ENCODE measurements at places on chromosomes 4 and X. TPM values are rescaled to one million over a fixed set of nuclear protein-coding genes. Genes with fewer than 3 reads are reported as not detected.
A peak's percentile ranks its signal among the peaks of the same experiment; 100 is the strongest.

Gene GUCY1B1
- polyA plus RNA-seq, result 1.5 TPM

Gene C4orf50
- 0.16 TPM for polyA plus RNA-seq

Gene TRPC5OS
- not detected for polyA plus RNA-seq

Gene TAF7L
- not detected for polyA plus RNA-seq

Gene UNC5C
- 0.36 TPM for polyA plus RNA-seq

Gene TMPRSS11D
- polyA plus RNA-seq, result not detected

Gene CLCN3
- 5.4 TPM for polyA plus RNA-seq

Gene NR0B1
- polyA plus RNA-seq, result 0.24 TPM

Gene SMR3B
- polyA plus RNA-seq, result not detected

DNA sequence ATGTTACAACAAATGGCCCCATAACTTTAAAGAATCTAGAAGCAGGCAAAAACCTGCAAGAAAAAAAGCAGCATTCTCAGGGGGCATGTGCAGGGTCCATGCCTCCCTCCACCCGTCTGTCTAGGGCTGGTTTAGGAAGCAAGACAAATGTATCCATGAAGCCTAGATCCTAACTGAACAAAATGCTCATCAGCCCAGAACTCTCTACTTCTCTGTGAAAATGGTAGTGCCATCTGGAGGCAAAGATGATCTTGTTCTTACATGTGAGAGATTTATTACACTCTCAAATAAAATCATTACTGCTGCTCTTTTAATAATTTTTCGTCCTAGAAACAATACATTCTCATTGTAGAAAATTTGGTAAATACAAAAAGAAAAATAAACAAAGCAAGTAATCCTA lies 26.7 kb downstream of the NR3C2 start:
- no peak for DNase-seq
- H3K27ac ChIP-seq, result no peak overlapping the region
- no peaks in the 10 kb centered on the region for H3K27me3 ChIP-seq
- no peaks in the 10 kb centered on the region for H3K4me1 ChIP-seq

GRCh38 chrX:72100824-72101351 lies 30.8 kb downstream of the RTL5 start:
- H3K27ac ChIP-seq, result no peak overlapping the region
- no peaks in the 10 kb centered on the region for H3K36me3 ChIP-seq
- no peak for DNase-seq
- no peaks in the 10 kb centered on the region for H3K27me3 ChIP-seq

- peaks cover 6% of the 10 kb centered on the region for H3K4me1 ChIP-seq
- H3K27me3 ChIP-seq, result no peaks in the 10 kb centered on the region
- H3K4me3 ChIP-seq, result no peak overlapping the region
- H3K27ac ChIP-seq, result 0 out of 2 replicates have a peak overlapping the region, but pooled peaks have one; percentile 17
- no peaks in the 10 kb centered on the region for H3K36me3 ChIP-seq
Observed at GRCh38 chr4:128528793-128529553, 241.4 kb upstream of the PGRMC2 start.

GRCh38 chr4:67581208-67581857 lies 22.8 kb downstream of the STAP1 start:
- DNase-seq, result no peak
- H3K4me1 ChIP-seq, result no peaks in the 10 kb centered on the region
- no peaks in the 10 kb centered on the region for H3K27me3 ChIP-seq
- no peaks in the 10 kb centered on the region for H3K36me3 ChIP-seq
- no peak overlapping the region for H3K27ac ChIP-seq

DNA sequence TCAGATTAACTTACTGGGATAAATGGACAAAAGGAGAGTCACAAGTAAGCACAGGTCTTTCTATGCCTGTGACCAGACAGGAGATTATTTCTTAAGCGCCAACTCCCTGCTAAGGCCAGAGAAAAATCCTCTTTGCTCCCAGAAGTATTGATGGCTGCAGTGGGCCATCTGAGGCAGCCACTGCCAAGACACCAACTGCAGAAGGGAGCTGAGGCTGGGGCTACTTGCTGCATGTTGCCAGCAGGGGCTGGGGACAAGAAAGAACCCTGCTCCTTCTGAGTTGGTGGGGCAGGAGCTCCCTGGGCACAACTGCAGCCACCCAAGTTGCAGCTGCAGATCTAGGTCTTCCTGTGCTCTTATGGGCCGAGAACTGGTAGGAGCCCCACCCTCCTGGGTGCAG lies 1075.3 kb downstream of the PCDH18 start:
- H3K36me3 ChIP-seq, result no peaks in the 10 kb centered on the region
- no peak overlapping the region for H3K4me3 ChIP-seq
- H3K4me1 ChIP-seq, result no peaks in the 10 kb centered on the region
- DNase-seq, result no peak
- no peaks in the 10 kb centered on the region for H3K27me3 ChIP-seq
- H3K27ac ChIP-seq, result no peak overlapping the region

DNA sequence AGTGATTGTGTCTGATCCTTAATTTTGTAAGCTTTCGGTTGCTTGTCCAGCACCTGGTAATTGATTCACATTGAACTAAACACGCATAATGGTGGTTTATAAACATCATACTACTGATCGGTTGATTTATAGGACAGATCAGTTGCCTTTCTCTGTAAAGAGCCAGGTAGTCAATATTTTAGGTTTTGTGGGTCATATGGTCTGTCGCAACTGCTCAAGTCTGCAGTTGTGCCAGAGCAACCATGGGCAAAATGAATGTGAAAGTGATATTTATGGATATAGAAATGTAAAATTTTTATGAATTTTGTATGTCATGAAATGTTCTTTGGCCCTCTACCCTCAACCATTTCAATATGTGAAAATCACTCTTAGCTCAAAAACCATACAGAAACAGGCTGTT lies 8.9 kb downstream of the JADE1 start:
- no peak overlapping the region for H3K27ac ChIP-seq
- no peaks in the 10 kb centered on the region for H3K27me3 ChIP-seq
- no peak for DNase-seq
- no peak overlapping the region for H3K4me3 ChIP-seq
- H3K4me1 ChIP-seq, result peaks cover 31% of the 10 kb centered on the region

GRCh38 chrX:50198348-50198747 lies 2.5 kb downstream of the AKAP4 start:
- H3K4me1 ChIP-seq, result no peaks in the 10 kb centered on the region
- no peak overlapping the region for H3K27ac ChIP-seq
- no peaks in the 10 kb centered on the region for H3K27me3 ChIP-seq

DNA sequence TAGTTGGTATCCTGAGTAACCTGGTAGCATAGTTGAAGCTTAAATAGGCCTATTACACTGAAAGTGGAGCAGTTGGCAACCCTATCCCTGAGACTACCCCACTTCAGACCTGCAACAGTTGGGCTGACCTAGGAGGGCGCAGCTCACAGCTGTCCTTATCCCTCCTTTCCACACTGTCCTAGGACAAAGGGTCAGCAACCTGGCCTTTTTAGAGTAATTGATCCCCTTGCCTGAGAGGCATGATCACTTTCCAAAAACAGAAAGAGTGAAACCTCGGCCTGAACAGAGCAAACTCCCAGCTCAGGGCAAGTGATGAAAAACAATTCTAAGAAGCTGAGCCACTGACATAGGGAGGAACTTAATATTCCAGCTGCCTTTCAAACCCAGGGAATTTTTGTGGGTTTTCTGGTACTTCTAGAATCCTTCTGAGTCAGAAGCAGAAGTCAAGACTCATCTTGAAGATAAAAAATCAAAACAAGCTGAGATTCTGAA lies 94.9 kb upstream of the MYOZ2 start:
- no peaks in the 10 kb centered on the region for H3K4me1 ChIP-seq
- no peak for DNase-seq
- H3K27me3 ChIP-seq, result no peaks in the 10 kb centered on the region
- no peaks in the 10 kb centered on the region for H3K36me3 ChIP-seq
- no peak overlapping the region for H3K27ac ChIP-seq
- no peak overlapping the region for H3K4me3 ChIP-seq

- H3K4me3 ChIP-seq, result no peak overlapping the region
- DNase-seq, result no peak
- H3K36me3 ChIP-seq, result no peaks in the 10 kb centered on the region
- no peaks in the 10 kb centered on the region for H3K27me3 ChIP-seq
- H3K27ac ChIP-seq, result no peak overlapping the region
Observed at GRCh38 chr4:133638751-133639150, 489.7 kb downstream of the PCDH10 start.

DNA sequence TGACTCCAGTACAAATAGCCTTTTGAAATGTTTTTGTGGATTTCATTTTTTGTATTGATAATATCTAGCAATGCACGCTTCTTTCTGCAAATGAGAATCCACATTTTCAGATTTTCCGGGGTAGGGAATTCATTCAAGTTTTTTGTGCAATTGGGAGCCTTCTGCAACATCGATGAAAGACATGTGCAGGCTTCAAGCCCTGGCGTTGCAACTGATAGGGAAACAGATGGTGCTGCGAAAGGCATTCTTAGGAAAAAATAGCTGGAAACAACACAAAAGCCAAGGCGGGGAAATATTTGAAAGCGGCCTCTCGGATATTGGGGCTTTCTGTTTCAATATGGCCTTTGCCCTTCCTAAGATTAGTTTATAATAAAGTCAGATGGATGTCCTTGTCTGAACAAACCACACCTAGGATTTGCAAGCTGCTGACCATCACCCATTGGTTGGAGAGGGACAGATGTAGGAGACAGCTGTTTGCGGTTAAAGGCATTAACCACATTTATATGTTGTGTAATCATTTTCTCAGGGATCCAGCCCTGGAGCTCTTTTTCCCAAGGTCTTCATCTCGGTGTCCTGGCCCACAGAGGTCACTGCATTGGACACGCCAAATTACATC lies 136.5 kb downstream of the PRKX start:
- H3K4me3 ChIP-seq, result no peak overlapping the region
- H3K27ac ChIP-seq, result no peak overlapping the region
- DNase-seq, result no peak
- H3K36me3 ChIP-seq, result no peaks in the 10 kb centered on the region

GRCh38 chr4:83231620-83232076 lies 53.0 kb downstream of the COQ2 start:
- no peak overlapping the region for H3K4me3 ChIP-seq
- no peaks in the 10 kb centered on the region for H3K27me3 ChIP-seq
- no peaks in the 10 kb centered on the region for H3K4me1 ChIP-seq
- no peak overlapping the region for H3K27ac ChIP-seq

DNA sequence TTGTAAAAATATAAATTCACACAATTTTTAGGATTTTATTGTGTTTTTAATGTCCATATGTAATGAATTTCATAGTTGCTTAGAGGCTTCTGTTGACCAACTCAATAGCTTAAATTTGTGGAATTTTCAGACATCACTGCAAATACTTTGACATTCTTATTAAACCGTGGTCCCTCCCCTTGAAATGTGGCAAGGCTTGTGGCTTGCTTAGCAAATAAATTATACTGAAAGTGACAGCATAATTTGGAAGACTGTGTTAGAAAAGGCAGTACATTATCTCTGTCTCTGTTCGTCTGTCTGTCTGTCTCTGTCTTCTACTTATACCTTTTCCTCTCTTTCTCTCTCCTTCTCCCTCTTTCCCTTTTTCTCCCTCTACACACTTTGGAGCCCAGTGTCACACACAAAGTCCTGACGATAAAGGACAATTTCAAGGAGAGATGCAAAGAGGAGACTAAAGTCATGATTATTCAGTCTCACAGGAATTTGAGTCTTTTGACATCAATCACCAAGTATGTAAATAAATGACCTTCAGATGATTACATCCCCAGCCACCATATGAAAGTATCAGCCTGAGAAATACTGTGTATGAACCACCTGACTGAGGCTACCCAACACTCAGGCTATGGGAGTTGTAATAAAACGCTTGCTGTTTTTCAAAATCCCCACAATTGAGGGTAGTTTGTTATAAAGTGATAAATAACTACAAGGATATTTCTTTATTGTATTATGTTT lies 21.0 kb upstream of the UGT2B7 start:
- no peak overlapping the region for H3K27ac ChIP-seq
- no peak overlapping the region for H3K4me3 ChIP-seq
- peaks cover 5% of the 10 kb centered on the region for H3K4me1 ChIP-seq
- no peaks in the 10 kb centered on the region for H3K27me3 ChIP-seq

DNA sequence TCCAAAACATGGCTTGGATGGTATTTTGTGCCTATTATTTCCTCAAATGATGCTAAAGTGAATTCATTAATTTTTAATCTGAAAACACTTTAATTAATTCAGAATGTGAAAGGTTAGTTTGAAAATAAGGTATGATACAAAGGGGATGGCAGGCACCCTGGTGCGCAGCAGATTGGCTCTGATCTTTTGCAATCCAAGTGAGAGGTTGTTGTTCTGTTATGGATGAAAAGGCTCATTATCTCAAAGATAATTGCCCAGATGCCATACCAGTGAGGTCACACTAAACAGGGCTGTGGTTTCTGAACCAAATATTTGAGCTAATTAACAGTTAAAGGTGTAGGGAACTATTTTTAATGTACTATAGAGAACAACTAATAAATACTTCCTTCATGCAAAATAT lies 504.9 kb downstream of the RAPGEF2 start:
- H3K36me3 ChIP-seq, result no peaks in the 10 kb centered on the region
- no peak overlapping the region for H3K27ac ChIP-seq
- H3K4me1 ChIP-seq, result peaks cover 3% of the 10 kb centered on the region
- no peaks in the 10 kb centered on the region for H3K27me3 ChIP-seq

- H3K27ac ChIP-seq, result no peak overlapping the region
- peak; percentile 56 for DNase-seq
- no peaks in the 10 kb centered on the region for H3K27me3 ChIP-seq
- no peak overlapping the region for H3K4me3 ChIP-seq
- no peaks in the 10 kb centered on the region for H3K36me3 ChIP-seq
Observed at GRCh38 chr4:5142726-5143125, 91.4 kb downstream of the STK32B start.

DNA sequence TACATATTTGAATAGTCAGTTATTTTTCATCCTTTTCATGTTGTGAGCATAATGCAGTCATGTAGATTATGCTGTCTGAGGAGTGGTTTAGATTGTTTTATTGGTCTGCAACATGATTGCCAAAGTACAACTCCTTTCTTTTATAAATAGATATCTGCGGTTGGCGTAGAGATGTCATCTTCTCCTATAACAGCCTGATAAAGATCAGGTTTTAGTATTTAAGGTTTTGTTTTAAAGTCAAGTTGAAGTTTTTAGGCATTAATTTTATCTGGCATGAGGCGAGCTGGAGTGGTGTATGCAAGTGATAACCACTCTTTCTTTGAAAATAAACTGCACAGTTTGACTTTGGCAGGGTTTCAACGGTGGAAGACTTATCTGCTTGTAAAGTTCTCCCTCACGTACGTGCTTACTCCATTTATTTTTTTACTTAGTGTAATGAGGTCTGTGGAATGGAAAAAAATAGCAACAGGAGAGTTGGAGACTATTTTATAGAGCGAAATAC lies 126.3 kb downstream of the FBXO8 start:
- H3K4me1 ChIP-seq, result no peaks in the 10 kb centered on the region
- H3K36me3 ChIP-seq, result no peaks in the 10 kb centered on the region
- DNase-seq, result no peak
- no peak overlapping the region for H3K4me3 ChIP-seq
- H3K27ac ChIP-seq, result no peak overlapping the region

GRCh38 chr4:136873555-136873954 lies 658.7 kb downstream of the PCDH18 start:
- no peak overlapping the region for H3K27ac ChIP-seq
- DNase-seq, result no peak
- no peaks in the 10 kb centered on the region for H3K27me3 ChIP-seq
- H3K36me3 ChIP-seq, result no peaks in the 10 kb centered on the region
- H3K4me1 ChIP-seq, result no peaks in the 10 kb centered on the region
- H3K4me3 ChIP-seq, result no peak overlapping the region

- no peak overlapping the region for H3K27ac ChIP-seq
- no peak for DNase-seq
- H3K4me1 ChIP-seq, result no peaks in the 10 kb centered on the region
- H3K4me3 ChIP-seq, result no peak overlapping the region
Observed at GRCh38 chrX:122566401-122566800, 617.7 kb upstream of the GRIA3 start.

- DNase-seq, result no peak
- no peaks in the 10 kb centered on the region for H3K27me3 ChIP-seq
- H3K27ac ChIP-seq, result no peak overlapping the region
Observed at GRCh38 chr4:40264995-40265909, 68.4 kb downstream of the RHOH start.

Data from H1 (cell line).